Panc1 (cell line): ENCODE measurements at places on chromosomes 3 and 15.

DNA sequence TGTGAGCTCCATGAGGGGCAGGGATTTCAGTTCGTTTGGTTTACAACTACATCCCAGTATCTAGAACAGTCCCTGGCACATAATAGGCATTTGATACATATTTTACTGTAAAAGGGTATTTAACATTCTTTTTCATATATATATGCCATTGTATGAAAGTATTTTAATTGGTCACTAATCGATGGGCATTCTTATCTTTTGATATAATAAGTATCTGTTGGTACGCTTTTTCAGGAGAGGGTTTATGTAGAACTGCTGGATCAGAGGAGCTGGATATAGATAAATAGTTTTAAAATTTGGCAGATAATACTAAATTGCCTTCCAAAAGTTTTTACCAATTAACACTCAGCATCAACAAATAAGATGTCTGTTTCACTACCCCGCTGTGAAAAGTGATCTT is 978 bp upstream of the RSL24D1 start:
- DNase-seq = no peak

DNA sequence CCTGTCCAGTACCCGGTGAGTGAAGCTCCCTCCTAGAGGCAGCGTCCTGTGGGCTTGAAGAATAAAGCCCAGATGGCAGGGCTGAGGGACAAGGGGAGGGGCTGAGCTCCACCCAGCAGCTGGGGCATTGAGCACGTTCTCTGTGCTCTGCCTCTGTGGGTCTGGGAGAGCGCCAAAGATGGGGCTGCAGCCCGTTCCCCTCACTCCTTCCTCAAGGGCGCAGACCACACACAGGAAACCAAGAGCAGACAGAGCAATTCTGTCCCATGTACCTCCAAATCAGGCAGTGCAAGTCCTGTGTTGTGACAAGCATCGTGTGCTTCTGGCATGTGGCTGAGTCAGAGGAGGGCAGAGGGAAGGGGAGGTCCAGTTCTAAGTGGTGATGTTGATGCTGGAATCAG is 15.7 kb upstream of the KIF23 start:
- DNase-seq = no peak

DNA sequence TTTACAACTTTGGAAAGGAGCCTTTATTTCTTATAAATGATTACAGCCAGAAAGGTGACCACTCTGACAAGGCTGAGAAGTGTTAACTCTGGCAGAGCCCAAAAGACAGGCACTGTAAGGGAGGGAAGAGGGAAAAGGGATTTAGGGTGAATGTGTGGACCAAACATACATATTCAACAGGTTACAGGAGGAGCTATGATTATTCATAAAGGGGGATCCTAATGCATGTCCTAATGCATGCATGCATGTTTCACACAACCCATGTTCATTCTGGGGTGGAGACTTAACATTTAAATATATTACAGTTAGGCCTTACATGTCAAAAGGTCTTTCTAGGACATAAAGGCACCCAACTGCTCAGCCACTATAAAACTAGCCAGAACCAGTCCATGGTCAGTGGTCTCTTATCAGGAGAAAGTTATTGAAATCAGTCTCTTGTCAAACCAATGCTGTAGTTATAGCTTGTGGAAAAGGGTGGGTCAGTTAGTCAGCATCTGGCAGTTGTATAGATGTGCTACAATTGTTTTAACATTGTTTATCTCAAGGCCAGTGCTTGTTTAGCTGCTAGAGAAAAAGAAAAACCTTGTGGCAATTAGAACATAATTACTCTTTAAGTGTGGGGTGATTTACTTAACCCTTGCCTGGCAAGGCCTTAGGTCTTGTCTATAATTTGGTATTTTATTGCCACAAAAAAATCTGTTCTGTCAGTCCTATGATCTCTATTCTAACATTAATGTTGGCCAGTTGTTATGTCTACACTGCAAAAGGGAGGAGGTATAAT is 77.5 kb downstream of the RAD18 start:
- no peak for DNase-seq

DNA sequence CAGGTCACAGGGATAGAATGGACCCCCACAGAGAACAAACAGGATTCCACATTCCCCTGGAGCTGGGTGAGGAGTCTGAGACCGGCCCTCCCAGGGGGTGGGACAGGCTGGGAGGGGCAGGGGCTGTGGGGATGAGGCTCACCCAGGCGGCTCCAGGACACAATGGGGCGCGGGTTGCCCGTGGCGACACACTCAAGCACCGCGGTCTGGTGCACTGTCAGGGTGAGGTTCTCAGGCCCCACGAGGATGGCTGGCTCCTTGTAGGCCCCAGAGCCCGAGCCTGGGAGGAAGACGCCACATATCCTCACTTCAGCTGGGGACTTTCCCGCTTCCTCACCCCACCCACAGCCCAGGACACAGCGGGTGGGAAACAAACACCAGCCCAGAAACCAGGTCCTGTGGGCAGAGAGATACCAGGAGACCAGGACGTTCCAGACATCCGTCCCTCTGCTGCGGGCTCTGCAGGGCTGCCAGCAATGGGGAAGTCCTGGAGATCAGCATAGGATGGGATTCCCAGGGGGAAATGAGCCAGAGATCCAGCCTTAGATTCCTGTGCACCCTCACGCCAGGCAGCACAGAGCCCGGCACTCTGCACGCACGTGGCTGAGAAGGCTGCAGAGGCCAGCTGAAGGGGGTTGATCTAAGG is 30.2 kb downstream of the RNU5B-1 start:
- DNase-seq = no peak

- no peak for DNase-seq
Measured at GRCh38 chr3:142817897-142818296, 71.0 kb downstream of the PCOLCE2 start.

DNA sequence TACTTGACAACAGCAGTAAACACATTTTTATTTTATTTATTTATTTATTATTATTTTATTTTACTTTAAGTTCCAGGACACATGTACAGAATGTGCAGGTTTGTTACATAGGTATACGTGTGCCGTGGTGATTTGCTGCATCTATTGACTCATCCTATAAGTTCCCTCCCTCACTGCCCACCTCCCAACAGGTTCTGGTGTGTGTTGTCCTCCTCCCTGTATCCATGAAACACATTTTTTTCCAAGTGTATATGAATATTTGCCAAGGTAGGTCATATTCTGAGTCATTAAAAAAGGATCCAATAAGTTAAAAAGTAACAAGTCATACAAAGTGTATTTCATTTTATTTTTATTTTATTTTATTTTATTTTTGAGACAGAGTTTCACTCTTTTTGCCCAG is 567.3 kb upstream of the KCNMB2 start:
- no peak for DNase-seq

DNA sequence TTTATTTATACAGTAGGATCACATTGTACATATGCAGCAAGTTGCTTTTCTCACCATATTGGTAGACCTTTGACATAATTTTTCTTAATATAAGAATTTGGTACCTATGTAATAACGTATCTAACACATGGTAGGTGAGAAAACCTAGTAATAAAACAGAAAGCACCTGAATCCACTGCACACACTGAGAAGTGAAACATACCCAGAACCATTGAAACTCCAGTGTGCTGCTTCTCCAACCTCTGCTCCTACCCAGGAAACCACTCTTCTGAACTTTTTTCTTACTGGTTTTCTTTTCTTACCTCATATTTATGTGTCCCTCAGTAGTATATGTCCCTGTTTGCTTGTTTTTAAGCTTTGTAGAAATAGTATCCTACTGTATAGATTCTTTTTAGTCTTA is 293.0 kb downstream of the UBE2E2 start:
- DNase-seq = no peak

GRCh38 chr15:45550436-45550835 is 27.9 kb upstream of the SLC30A4 start:
- DNase-seq = no peak

DNA sequence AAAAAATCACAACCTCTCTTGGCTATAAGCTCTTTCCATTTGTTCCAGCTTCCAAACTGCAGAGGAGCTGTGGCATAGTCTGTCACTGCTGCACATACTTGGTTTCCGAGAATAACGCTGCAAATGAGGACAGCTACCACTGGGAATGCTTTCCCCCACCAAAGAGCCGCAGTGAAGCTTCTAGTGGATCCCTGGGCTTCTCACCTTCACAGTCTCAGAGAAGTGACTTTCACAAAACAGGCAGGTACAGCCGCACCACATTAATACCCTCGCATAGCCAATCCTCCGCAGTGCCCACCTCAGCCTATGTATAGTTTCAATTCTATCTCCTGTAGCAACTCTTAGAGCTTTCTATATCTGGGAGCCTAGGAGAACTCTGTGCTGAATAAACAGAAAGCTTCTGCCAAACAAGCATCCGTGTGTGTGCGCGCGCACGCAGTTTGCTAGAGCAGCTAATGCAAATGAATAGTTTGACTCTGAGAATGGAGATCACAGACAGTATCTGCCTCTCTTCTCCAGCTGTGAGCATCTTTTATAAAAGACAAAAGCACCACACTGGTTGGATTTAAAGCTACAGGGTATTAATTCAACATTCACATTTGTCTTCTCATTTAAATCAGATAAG is 81.9 kb upstream of the PLXND1 start:
- no peak for DNase-seq

- no peak for DNase-seq
Measured at GRCh38 chr3:160812304-160812703, 56.3 kb downstream of the PPM1L start.

- DNase-seq = no peak
Measured at GRCh38 chr3:197484204-197484901, 71.4 kb downstream of the BDH1 start.

DNA sequence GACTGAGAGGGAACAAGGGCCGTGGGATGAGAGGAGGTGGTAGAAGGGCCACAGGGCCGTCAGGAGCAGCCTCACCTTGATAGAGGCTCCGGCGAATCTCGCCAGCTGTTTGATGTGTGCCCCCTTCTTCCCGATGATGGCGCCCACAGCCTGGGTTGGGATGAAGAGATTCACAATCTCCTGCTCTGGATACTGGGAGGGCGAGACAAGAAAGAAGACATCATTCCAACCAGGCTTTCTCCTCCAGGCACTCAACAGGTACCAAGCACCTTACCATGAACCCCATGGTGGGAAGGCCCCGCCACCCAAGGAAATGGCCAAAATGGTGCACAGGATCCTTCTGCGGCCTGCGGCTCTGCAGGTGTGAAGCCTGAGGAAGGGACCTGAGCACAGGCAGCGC is 71.1 kb downstream of the SENP2 start:
- no peak for DNase-seq

DNA sequence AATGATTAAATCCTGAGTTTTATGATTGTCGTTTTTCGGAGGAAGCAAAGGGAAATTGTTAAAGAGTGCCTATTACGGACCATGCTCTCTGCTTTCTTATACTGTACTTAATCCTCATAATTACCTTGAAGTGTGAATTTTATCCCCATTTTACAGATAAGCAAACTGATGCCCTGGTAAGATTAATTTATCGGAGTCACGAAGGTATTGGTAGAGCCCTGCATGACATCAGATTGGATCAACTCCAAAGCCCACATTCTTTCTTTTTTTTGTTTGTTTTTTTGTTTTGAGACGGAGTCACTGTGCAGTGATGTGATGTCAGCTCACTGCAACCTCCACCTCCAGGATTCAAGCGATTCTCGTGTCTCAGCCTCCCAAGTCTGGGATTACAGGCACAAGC is 1.6 kb upstream of the GNB4 start:
- DNase-seq = no peak

- DNase-seq = no peak
Measured at GRCh38 chr3:172782235-172782634, 31.7 kb downstream of the ECT2 start.

DNA sequence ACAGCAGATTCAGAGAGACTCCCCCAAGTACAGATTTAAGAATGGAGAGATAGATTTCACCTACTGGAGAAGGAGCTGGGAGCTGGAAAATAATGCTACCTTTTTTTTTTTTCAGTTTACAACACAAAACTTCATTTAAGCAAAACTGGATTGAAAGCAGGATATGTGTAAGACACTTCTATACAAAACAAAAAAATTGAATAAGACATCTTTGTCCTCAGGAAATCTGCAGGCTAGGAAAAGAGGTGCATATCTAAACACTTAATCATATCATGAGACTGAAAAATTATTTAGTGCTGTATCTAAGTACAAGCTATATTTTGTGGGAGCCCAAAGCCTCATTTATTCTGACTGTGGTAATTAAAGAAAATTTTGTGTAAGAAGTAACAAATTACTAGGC is 516.1 kb downstream of the ZIC1 start:
- no peak for DNase-seq

DNA sequence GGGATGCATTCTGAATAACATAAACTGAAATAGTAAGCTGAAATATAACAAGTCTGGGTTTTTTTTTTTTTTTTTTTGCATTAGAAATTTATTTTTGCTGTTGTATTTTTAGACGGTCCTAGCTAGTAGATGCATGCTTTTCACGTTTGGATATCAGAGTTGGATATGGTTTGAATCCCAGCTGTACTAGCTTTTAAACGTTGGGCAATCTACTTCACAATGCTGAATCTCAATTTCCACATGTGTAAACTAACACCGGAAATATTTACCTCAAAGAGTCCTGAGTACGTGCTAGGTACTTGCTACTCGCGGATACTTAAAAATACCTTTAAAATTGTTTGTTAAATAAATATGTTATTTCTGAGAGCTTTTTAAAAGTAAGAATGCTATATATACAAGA is 139.8 kb downstream of the BBX start:
- DNase-seq = no peak

DNA sequence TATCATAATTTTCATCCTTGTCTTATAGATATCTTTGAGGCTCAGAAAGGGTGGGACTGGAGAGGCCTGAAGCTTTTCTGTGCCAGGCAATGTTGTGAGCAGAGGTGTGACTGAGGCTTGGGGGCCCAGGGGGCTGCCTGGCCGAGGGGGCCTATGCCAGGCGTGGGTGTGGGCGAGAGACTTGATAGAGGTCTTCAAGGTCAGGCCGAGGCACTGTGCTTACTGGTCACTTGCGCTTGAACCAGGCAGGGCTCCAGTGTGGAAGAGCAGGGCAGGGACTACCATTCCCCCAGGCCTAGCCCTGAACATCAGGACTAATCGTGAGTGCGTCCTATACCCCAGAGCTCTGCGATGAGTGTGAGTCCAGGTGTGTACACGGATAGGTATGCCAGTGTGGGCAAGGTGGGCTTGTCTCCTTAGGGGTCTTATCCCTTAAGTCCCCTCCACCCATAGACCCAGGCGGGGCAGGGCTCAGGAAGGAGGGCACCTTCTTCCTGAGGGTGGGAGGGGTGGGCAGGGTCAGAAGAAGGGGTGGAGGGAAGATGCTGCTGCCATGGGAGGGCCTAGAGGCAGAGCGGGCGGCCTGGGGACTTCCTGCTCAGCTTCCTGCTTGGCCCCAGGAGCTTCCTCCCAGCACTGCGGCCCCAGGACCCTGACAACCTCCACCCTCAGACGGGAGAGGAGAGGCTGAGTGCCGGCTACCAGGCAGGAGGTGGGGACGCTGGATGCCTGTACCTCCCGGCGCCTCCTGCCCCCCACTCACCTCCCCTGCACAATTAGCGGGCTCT is 84.7 kb downstream of the LINGO1 start:
- no peak for DNase-seq

- no peak for DNase-seq
Measured at GRCh38 chr3:130688697-130689470, 57.7 kb downstream of the PIK3R4 start.

- no peak for DNase-seq
Measured at GRCh38 chr3:13040361-13041074, 32.7 kb downstream of the IQSEC1 start.

GRCh38 chr3:4373669-4374068 is 70.5 kb downstream of the SETMAR start:
- DNase-seq = no peak

GRCh38 chr3:28139288-28139687 is 102.1 kb upstream of the CMC1 start:
- no peak for DNase-seq

- DNase-seq = no peak
Measured at GRCh38 chr3:64178419-64178818, 46.8 kb downstream of the PRICKLE2 start.
